ENCODE measurements at places on chromosomes 4 and X.

- no peak for DNase-seq
These were observed 2.9 kb upstream of the SPARCL1 start for GRCh38 chr4:87532109-87532508.

DNA sequence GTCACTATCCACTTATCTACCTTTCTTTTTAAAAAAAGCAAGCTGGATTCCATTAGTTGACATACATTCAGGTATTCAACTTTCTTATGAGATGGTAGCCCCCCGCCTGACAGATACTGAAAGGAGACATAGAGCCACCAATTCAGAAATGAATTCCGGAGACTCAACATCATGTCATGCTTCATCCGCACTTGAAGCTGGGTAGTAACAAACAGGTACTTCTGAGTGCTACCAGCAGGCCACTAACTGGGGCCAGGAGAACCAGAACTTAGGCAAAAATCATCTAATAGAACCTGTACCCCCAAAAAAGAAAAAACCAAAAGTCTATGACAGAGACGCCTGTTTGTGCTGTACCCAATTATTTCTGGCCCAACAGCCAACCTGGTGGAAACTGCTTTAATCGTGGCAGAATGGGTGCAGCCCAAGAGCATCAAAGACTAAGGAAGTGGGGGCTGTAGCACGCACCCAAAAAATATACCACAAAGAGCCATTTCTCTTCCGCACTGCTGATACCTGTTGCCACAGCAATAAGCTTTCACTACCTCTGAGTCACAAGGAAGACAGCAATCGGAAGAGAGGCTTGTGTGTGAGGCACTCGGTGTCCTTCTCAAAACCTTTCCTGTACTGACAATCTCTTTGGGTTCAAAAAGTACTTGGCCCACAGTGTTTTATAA is 84.8 kb downstream of the AFAP1 start:
- DNase-seq, result peak; percentile 70

DNA sequence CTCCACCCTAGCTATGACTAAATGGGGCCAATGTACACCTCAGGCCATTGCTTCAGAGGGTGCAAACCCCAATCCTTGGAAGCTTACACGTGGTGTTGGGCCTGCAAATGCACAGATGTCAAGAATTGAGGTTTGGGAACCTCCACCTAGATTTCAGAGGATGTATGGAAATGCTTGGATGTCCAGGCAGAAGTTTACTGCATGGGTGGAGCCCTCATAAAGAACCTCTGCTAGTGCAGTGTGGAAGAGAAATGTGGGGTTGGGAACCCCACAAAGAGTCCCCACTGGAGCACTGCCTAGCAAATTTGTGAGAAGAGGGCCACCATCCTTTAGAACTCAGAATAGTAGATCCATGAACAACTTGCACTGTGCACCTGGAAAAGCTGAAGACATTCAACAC is 284.1 kb downstream of the ANTXR2 start:
- no peak for DNase-seq

DNA sequence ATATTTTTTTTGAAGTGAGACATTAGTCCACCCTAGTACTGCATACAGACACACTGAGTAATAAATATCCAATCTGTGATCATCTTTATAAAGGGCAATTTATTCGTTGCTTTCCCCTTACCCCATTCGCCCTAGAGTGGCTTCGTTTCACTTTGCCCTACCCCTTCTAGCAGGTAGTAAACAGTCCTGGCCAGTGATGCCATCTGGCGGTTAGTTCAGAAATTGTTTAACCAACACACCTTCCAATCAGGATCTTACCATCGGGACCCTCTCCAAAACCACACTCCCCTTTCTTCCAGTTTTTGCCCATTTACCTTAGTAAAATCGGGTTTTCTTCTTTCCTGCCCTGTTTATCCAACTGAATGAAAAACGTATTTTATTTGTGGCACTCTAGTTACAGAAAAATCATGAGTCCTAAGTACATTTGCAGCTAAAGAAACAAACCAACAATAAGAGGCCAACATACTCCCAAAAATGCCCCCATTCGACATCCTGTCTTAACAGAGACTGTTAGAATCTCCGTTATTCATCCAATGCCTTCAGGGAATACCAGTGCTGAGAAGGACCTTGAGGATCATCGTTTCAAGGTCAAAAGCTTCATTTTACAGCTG is 2.2 kb downstream of the PPA2 start:
- peak; percentile 69 for DNase-seq

GRCh38 chrX:97070346-97070745 is 186.6 kb downstream of the RPA4 start:
- no peak for DNase-seq

- DNase-seq, result no peak
These were observed 43.8 kb downstream of the RGS12 start for GRCh38 chr4:3336382-3337356.

DNA sequence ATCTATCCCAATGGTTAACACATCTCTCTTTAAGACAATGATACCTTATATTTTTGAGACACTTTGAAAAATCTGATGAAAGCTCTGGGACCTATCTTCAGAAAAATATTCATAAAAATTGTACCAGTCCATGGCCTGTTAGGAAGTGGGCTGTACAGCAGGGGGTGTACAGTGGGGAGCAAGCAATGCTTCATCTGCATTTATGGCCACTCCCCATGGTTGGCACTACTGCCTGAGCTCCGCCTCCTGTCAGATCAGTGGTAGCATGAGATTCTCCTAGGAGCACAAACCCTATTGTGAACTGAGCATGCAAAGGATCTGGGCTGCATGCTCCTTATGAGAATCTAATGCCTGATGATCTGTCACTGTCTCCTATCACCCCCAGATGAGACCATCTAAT is 42.6 kb downstream of the C4orf51 start:
- no peak for DNase-seq

GRCh38 chr4:24434241-24434640 is 150.1 kb downstream of the DHX15 start:
- DNase-seq, result no peak

DNA sequence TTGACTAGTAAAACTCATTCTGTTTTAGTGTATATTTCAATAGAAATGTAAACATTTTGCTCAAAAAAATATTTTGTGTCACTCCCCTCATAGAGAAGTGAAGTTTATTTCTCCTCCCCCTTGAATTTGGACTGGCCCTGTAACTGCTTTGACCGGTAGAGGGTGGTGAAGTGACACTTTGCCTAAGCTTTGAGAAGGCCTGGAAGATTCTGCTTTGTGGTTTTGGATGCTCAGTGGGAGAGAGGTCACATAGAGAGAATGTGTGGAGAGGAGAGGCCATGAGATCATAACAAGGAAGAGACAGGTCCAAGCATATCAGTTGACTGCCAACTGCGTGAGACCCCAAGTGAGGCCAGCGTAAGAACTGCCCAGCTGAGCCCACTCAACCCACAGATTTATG is 19.1 kb upstream of the ARX start:
- no peak for DNase-seq

DNA sequence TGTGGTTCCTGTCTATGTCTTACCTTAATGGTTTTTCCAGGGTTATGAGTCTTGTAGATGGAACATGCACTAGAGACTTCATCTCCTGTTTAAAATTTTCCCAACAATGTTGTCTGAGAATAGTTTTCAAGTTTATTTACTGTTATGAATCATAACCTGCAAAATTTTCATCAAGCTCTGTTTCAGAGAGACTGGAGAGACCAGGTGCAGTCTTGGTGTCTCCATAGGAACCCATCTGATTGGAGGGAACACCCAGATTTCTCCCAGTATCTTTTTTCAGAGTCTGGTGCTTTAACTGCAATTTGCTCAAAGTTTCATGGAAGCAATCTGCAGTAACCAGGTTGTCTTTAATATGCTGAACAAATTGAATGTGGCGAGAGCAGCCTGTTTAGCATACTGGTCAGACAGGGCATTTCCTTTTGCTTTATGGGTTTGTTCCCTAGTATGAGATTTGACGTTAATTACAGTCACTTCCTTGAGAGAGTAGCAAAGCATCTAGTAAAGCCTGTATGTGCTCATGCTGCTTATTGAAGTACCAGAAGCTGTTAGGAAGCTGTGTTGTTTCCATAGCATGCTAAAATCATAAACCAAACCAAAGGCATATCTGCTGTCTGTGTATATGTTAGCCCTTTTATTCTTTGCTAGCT is 18.8 kb upstream of the VSIG1 start:
- DNase-seq, result no peak

GRCh38 chr4:13103382-13104015 is 380.6 kb downstream of the RAB28 start:
- no peak for DNase-seq

DNA sequence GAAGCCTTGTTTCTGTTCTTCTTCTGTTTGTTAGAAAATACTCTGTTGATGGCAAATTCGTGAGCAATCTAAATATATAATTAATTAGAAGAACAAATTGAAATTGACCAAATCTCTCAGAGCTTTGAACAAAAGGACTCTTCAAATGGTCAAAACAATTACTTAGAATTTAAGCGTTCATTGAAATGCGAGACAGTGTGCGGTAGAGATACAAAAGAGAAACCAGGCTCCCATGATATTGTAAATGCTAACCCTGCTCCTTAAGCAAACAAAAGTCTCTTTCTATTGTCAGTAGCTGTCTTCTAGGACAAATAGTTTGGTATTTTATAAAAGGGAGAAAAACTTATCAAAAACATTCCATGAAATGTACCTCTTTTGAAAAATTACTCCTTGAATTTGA is 453.4 kb upstream of the MAGEB2 start:
- no peak for DNase-seq

DNA sequence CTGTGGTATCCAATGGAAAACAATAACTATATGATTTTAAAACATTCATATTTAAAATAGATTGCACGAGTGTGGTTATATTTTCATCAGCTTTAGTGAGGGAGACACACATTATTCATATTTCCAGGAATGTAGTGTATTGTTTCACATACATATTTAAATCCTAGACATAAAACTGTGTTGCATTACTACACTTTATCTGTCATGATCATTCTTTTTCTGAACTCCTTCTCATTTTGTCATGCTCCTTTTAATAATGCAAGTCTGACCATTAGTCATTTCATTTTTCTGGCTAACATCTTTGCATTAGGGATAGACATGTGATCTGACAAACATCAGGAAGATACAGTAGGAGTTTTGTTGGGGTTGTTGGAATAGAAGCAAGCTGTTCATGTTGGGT is 1382.7 kb downstream of the PCDH7 start:
- DNase-seq, result no peak

- DNase-seq, result peak; percentile 11
These were observed 57.6 kb upstream of the LGI2 start for GRCh38 chr4:25088093-25088952.

- DNase-seq, result no peak
These were observed 1073.7 kb downstream of the PCDH7 start for GRCh38 chr4:31793907-31794306.

DNA sequence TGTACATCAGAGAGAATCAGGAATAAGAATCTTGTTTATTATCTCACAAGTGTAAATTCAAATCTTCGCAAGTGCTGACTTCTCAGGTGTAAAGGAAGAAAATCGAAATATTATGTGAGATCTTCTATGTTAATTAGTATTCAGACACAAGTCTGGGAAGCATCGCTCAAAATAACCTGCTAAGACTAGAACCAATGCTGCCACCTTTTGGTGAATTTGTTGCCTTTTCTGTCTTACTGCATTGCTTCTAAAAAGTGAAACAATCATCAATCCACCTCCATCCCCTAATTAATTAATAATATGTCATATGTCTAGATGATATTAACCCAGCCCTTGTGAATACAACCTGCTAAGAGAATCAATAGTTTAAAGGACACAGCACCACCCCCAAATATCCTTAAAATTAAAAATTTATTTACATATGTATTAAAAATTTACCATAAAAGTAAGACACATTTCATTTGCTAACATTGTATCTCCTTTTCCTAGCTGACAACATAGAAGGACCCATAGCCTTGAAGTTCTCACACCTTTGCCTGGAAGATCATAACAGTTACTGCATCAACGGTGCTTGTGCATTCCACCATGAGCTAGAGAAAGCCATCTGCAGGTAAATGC is 3.5 kb downstream of the EPGN start:
- DNase-seq, result peak; percentile 28

DNA sequence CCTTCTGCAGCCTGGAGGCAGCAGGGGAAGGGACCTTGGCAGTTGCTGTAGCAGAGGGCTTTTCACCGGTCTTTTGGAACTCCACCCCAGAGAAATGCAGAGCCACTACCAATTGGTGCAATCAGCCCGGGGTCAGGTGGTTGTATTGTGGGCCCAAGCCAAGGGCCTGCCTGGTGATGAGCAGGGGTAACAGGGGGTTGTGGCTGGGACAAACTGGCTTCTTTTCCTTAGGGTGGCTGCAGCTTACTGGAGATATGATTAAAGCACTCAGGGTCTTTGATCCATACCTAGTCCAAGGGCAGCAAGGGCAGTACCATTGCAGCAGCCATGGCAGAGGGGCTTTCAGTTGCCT is 28.1 kb downstream of the ENPEP start:
- DNase-seq, result no peak

Measured in activated naive CD4-positive, alpha-beta T cell treated with anti-CD3 and anti-CD28 coated beads, Interleukin-2, amount 50 U/mL, for 72 hours (primary cell).